Adrenal gland (tissue), 19 donors: ENCODE measurements at places on chromosomes 4 and X. TPM values are rescaled to one million over a fixed set of nuclear protein-coding genes. Genes with fewer than 3 reads are reported as not detected.

The MFAP3L gene
- polyA plus RNA-seq, result 0.94 TPM

The BEX2 gene
- polyA plus RNA-seq, result 52.3 TPM

The FGF5 gene
- polyA plus RNA-seq, result not detected

The MPP1 gene
- polyA plus RNA-seq, result 60.8 TPM

The EFHC2 gene
- 0.27 TPM for polyA plus RNA-seq

The PRDM8 gene
- polyA plus RNA-seq, result 1.1 TPM

The NSG1 gene
- polyA plus RNA-seq, result 6.7 TPM

The NDNF gene
- 1.1 TPM for polyA plus RNA-seq

GRCh38 chr4:109294006-109294405 lies 8.5 kb downstream of the COL25A1 start:
- H3K36me3 ChIP-seq, result no peaks in the 10 kb centered on the region
- no peak for DNase-seq
- no peak overlapping the region for H3K27ac ChIP-seq
- no peak overlapping the region for H3K4me3 ChIP-seq

GRCh38 chr4:88146891-88147290 lies 11.5 kb downstream of the ABCG2 start:
- DNase-seq, result no peak
- H3K27ac ChIP-seq, result no peak overlapping the region
- H3K4me3 ChIP-seq, result no peak overlapping the region
- no peaks in the 10 kb centered on the region for H3K27me3 ChIP-seq
- H3K36me3 ChIP-seq, result no peaks in the 10 kb centered on the region

DNA sequence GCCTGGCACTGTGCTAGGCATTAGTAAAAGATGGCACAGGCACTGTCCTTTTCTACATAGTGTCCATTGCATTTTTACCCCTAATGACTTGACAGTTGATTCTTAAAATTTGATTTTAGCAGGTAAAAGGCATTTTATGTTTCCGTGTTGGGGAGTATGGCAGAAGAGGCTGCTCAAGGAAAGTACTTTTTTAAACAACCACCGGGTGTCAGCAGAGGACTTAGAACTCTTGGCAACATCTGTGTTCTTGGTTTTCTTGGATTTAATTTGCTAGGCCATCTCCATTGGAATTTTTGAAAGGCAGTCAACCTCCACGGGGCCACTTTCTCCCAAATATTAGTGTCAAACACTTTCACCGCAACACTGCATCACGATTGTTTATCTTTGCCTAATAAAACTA lies 102.9 kb downstream of the TSPAN7 start:
- H3K27me3 ChIP-seq, result no peaks in the 10 kb centered on the region
- H3K36me3 ChIP-seq, result no peaks in the 10 kb centered on the region
- H3K4me1 ChIP-seq, result no peaks in the 10 kb centered on the region
- peak; percentile 23 for DNase-seq
- no peak overlapping the region for H3K4me3 ChIP-seq

GRCh38 chr4:151605215-151605614 lies 155.6 kb downstream of the GATB start:
- H3K27ac ChIP-seq, result no peak overlapping the region
- H3K4me3 ChIP-seq, result no peak overlapping the region
- DNase-seq, result no peak
- H3K27me3 ChIP-seq, result no peaks in the 10 kb centered on the region
- H3K36me3 ChIP-seq, result no peaks in the 10 kb centered on the region

DNA sequence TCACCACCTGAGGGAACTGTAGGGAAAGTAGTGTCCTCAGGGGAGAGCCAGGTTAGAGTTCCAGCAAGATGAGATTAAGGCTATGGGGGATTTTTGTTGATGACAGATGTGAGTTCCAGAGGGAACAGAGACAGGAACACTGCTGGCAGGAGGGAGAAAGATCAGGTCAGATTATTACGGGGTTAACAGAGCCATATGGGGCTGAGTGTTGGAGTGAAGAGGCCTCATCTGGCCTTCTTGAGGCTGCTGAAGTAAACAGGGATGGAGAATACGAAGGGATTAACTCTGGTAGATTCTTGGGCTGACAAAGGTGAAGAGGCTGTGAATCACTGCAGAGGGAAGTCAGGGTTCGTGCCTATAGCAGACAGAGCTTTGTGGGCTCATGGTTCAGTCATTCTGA lies 47.9 kb upstream of the POU4F2 start:
- no peaks in the 10 kb centered on the region for H3K27me3 ChIP-seq
- H3K4me3 ChIP-seq, result no peak overlapping the region
- DNase-seq, result no peak
- H3K36me3 ChIP-seq, result no peaks in the 10 kb centered on the region
- H3K4me1 ChIP-seq, result peaks cover 4% of the 10 kb centered on the region

- H3K27me3 ChIP-seq, result no peaks in the 10 kb centered on the region
- no peaks in the 10 kb centered on the region for H3K36me3 ChIP-seq
- no peak overlapping the region for H3K27ac ChIP-seq
- DNase-seq, result no peak
- no peak overlapping the region for H3K4me3 ChIP-seq
These were observed 72.7 kb downstream of the ANKRD17 start for GRCh38 chr4:73185903-73186302.

- H3K27me3 ChIP-seq, result no peaks in the 10 kb centered on the region
- H3K4me3 ChIP-seq, result no peak overlapping the region
- DNase-seq, result no peak
These were observed 248.9 kb downstream of the HS3ST1 start for GRCh38 chr4:11179796-11180195.

DNA sequence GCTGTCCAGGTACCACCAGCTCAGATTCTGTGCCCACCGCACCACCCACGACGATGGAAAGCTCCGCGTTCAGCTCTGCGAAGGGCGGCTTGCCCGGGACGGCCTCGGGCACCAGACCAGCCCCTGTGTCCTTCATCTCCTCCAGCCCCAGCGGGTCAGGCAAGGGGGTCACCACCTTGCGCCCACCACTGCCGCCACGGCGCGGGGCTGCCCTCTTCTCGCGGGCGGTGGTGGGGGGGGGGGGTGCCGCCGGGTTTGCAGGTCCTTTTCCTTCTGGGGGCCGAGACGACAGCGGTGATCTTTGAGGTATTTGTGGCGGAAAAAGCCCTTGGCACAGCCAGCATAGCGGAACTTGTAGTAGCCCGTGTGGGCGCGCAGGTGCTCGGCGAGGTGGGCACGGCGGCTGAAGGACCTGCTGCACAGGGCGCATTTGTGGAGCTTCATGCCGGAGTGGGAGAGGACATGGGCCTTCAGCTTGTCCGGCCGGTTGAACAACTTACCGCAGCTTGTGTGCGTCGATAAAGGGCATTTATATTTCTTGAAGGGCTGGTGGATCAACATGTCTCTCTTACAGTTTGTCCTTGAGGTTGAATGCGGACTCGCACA lies 50.9 kb downstream of the CFAP299 start:
- no peaks in the 10 kb centered on the region for H3K36me3 ChIP-seq
- H3K4me1 ChIP-seq, result no peaks in the 10 kb centered on the region
- H3K4me3 ChIP-seq, result no peak overlapping the region
- no peaks in the 10 kb centered on the region for H3K27me3 ChIP-seq
- no peak overlapping the region for H3K27ac ChIP-seq

DNA sequence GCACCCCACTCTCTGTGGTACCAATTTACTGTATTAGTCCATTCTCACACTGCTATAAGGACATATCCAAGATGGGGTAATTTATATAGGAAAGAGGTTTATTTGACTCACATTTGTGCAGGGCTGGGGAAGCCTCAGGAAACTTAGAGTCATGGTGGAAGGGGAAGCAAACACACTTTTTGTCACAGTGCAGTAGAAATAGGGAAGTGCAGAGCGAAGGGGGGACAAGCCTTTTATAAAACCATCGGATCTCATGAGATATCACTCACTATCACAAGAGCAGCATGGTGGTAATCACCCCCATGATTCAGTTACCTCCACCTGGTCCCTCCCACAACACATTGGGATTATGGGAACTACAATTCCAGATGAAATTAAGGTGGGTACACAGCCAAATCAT lies 766.9 kb upstream of the PCDH10 start:
- no peak overlapping the region for H3K27ac ChIP-seq
- no peaks in the 10 kb centered on the region for H3K36me3 ChIP-seq
- DNase-seq, result no peak

DNA sequence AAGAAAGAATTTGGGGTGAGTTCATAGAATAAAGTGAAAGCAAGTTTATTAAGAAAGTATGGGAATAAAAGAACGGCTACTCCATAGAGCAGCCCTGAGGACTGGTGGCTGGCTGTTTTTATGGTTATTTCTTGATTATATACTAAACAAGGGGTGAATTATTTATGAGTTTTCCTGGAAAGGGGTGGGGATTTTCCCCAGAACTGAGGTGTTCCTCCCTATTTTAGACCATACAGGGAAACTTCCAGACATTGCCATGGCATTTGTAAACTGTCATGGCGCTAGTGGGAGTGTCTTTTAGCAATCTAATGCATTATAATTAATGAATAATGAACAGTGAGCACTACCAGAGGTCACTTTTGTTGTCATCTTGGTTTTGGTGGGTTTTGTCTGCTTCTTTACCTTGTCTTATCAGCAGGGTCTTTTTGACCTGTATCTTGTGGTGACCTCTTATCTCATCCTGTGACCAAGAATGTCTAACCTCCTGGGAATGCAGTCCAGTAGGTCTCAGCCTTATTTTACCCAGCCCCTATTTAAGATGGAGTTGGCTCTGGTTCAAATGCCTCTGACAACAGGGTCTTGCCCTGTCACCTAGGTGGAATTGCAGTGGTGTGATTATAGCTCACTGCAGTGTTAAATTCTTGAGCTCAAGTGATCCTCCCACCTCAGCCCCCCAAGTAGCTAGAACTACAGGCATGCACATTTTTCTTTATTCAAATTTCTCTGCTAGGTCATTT lies 27.1 kb downstream of the RAPGEF2 start:
- no peak for DNase-seq
- H3K4me3 ChIP-seq, result no peak overlapping the region
- H3K4me1 ChIP-seq, result no peaks in the 10 kb centered on the region

GRCh38 chrX:6989858-6990257 lies 157.7 kb upstream of the STS start:
- H3K27me3 ChIP-seq, result no peaks in the 10 kb centered on the region
- no peak overlapping the region for H3K27ac ChIP-seq
- H3K4me3 ChIP-seq, result no peak overlapping the region
- DNase-seq, result no peak
- no peaks in the 10 kb centered on the region for H3K36me3 ChIP-seq

DNA sequence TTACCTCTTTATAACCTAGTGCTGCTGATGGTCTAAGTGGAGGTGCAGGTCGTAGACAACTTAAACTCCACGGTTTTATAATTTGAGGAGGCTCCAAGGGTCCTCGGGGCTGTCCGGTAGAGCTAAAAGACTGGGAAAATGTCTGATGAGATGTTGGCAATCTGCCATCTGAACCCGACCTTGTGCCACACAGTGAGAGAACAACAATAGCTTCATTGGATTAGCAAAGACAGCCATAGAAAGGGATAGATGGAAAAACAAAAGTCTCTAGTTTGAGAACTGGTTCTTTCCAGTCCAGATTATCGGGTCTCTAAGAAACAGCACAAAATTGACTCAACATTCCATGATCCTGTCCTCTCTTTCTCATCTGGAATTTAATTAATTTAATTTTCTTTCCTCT lies 31.6 kb downstream of the CD40LG start:
- H3K4me1 ChIP-seq, result no peaks in the 10 kb centered on the region
- no peak overlapping the region for H3K27ac ChIP-seq
- peaks cover 4% of the 10 kb centered on the region for H3K27me3 ChIP-seq
- no peak overlapping the region for H3K4me3 ChIP-seq
- no peaks in the 10 kb centered on the region for H3K36me3 ChIP-seq
- no peak for DNase-seq

DNA sequence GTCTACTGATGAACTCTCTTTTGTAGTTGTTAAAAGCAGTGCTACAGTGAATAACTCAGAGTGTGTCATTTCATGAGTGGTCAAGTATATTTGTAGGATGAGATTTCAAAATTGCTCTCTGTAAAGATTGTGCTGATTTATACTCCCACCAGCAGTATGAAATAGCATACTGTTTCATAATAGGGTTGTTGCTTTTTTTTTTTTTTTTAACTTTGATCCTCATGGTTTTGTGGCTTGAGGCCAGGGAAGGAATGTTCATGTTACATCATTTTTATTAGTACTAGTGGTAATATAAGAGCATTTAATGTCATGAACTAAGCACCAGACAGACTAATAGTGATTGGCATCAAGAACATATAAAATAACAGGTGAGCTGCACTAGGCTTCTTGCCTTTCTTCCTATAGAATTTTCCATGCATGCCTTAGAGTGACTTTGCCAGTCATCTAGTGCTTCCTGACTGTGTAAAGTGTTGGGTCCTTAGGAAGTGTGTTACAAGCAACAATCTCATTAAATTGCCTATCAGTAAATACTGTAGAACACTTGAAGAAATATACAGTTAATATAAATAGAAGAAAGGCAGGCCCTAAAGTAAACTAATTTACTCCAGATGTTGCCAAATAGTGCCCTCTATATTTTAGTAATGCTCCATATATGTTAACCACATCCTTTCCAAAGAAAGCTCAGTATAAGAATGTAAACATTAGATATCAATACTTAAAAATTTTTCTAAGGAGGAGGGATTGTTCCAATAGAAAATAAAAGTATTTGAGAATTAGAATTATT lies 38.6 kb upstream of the MSMO1 start:
- DNase-seq, result no peak
- H3K36me3 ChIP-seq, result no peaks in the 10 kb centered on the region
- no peak overlapping the region for H3K27ac ChIP-seq

DNA sequence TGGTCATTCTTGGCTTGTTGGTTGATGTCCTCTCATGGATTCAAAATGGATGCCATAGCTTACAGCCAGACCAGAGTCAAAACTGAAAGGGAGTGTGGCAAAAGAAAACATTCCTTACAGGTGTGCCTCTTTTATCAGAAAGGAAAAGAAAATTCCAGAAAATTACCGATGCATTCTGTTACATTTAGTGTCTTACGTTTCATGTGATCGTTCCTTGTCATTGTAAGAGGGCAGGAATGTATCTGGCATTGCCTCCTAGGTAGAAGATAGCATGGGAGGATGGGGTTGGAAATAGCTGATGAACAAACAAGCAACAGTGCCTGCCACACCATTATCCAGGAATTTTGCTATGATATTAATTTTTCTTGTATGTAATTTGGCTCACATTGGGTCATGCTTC lies 13.1 kb downstream of the GRXCR1 start:
- no peak overlapping the region for H3K4me3 ChIP-seq
- no peak for DNase-seq
- no peaks in the 10 kb centered on the region for H3K36me3 ChIP-seq
- H3K27me3 ChIP-seq, result no peaks in the 10 kb centered on the region
